Psoas muscle (tissue), 8 donors: ENCODE measurements at places on chromosomes 7 and 10.

DNA sequence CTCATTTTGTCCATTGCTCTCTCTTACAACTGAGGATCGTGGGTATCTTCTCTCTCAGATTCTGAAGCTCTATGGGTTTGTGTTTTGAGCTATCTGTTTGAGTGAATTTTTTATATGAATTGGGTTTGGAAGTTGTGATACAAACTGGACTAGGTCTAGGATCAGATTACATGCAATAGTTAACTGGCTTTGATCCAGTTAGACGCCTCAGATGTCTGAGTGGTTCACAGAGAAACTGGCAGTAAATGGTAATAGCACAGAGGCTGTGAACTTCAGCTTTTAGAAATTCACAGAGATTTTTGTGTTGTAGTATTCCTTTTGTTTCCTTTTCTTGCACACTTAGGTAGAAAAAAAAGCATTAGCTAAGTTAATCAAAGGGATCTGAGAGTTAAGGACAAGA, 12.7 kb upstream of the DNMBP start:
- no peak overlapping the region for H3K27ac ChIP-seq
- H3K27me3 ChIP-seq: peaks cover 2% of the 10 kb centered on the region
- no peak overlapping the region for H3K4me3 ChIP-seq
- H3K36me3 ChIP-seq: no peaks in the 10 kb centered on the region
- no peaks in the 10 kb centered on the region for H3K4me1 ChIP-seq
- no peak for DNase-seq

GRCh38 chr7:521221-522070, 1.8 kb upstream of the PDGFA start:
- peaks cover 19% of the 10 kb centered on the region for H3K4me1 ChIP-seq
- H3K27ac ChIP-seq: no peak overlapping the region
- peaks cover 2% of the 10 kb centered on the region for H3K27me3 ChIP-seq
- DNase-seq: peak; percentile 56

DNA sequence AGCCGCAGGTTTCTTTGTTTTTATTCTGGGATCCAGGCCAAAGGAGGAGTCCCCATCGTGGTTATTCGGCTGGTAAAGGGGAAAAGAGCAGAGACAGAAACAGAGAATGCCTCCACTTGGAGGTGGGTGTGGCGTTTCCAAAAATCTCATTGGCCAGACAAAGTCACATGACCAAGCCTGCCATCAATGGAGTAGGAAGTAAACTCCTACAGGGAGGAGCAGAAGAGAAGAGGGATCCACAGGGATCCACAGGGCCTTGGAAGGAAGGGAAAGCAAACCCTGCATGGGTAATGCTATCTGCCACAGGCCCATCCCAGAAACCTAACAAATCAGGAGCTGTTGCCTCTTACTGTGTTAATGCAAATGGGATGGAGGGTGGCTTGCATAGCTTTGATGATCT, 425.7 kb upstream of the GALNT17 start:
- no peaks in the 10 kb centered on the region for H3K27me3 ChIP-seq
- no peaks in the 10 kb centered on the region for H3K36me3 ChIP-seq
- H3K27ac ChIP-seq: no peak overlapping the region
- no peak overlapping the region for H3K4me3 ChIP-seq

DNA sequence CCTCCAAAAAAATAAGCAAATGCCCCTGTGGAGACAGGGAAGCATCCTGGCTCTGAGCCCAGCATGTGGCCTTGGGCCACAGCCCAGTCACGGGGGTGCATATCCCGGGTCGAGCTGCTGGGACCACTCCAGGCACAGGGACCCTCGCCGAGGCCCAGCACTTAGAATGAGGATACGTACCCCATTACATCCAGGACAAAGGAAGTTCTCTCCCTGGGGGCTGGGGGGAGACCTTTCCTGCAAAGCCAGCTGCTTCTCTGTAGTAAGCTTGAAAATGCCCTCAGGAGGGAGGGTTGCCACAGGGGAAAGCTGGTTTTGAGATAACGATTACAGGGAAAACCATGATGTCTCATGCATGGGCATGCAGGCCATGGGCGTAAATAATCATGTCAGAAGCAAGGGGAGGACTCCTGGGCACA, 75.5 kb downstream of the HIPK2 start:
- peaks cover 40% of the 10 kb centered on the region for H3K4me1 ChIP-seq
- H3K27me3 ChIP-seq: no peaks in the 10 kb centered on the region
- H3K4me3 ChIP-seq: no peak overlapping the region
- DNase-seq: no peak
- peaks cover 13% of the 10 kb centered on the region for H3K36me3 ChIP-seq

GRCh38 chr7:108459922-108460551, 3.8 kb upstream of the NRCAM start:
- no peak overlapping the region for H3K27ac ChIP-seq
- H3K4me3 ChIP-seq: no peak overlapping the region
- no peaks in the 10 kb centered on the region for H3K36me3 ChIP-seq
- no peak for DNase-seq
- peaks cover 5% of the 10 kb centered on the region for H3K4me1 ChIP-seq

GRCh38 chr7:102178410-102178809, 108.3 kb upstream of the SH2B2 start:
- DNase-seq: no peak
- no peaks in the 10 kb centered on the region for H3K27me3 ChIP-seq
- no peaks in the 10 kb centered on the region for H3K36me3 ChIP-seq

DNA sequence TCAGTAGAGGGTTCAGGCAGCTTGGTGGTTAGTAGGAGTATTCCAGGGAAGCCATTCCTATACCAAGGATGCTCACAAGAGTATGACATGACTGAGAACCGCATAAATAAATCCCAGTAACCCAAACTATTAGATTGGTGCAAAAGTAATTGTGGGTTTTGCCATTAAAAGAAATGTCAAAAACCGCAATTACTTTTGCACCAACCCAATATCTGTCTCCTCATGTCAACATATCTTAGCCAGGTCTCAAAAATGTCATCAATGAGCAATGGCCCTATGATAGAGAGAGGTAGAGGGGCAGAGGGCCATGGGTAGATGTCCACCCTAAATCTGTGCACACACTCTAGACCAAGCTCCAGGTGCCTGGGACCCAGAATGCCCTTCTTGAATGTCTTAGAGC, 23.6 kb downstream of the NEUROD6 start:
- no peak overlapping the region for H3K4me3 ChIP-seq
- DNase-seq: no peak
- H3K27ac ChIP-seq: no peak overlapping the region
- H3K4me1 ChIP-seq: no peaks in the 10 kb centered on the region

DNA sequence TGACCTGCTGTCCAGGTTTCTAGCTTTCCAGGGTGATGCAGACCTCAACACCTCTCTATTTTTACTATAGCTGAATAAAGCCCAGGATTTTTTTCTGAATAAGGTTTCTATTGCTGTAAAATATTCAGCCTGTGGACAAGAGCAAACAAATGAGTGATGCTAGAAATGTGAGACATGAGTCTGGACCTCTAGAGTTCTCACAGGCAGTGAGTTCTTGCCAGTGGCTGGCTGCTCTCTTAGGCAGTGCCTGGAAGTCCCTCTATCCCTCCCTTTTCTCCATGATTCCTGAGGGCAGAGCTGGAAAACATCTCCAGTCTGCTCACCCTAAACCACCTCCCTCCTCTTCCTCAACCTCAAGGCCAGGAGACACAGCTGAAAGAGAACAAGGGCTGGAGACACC, 793.8 kb upstream of the IGFBP3 start:
- DNase-seq: no peak
- no peaks in the 10 kb centered on the region for H3K27me3 ChIP-seq
- H3K27ac ChIP-seq: no peak overlapping the region
- no peak overlapping the region for H3K4me3 ChIP-seq
- no peaks in the 10 kb centered on the region for H3K36me3 ChIP-seq
